Kidney epithelial cell (primary cell): ENCODE measurements at places on chromosomes 7 and 10. TPM values are rescaled to one million over a fixed set of nuclear protein-coding genes. Genes with fewer than 3 reads are reported as not detected.

DNA sequence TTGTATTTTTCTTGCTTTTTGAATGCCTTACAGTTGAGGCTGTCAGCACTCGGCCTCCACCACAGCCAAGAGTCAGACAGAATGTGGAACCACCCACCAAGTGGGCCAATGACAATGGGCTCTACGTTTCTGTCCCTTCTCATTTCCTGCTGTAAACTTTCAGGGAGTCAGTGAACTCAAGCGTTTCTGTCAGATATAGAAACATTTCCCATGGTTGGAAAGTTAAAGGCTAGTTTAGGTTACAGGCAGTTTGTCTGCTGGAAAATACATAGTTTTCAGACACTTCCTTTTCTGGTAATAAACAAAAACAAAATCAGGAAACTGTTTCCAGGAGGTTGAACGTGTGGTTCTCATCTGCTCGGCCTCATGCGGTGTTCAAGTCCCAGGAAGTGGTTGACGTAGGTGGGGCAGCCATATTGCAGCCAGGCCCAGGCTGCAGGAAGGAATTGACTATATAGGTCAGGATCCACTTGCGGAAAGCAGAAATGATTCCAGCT lies 245.1 kb downstream of the CAMK1D start:
- DNase-seq, result no peak

GRCh38 chr7:106447318-106447847 lies 162.6 kb upstream of the NAMPT start:
- DNase-seq, result no peak

- DNase-seq, result no peak
These were observed 100.4 kb downstream of the LMBR1 start for GRCh38 chr7:156792611-156793010.

PNLIPRP3 gene
- total RNA-seq, result not detected in 2 replicates

HOXA5 gene
- total RNA-seq, result 18.8 and 19.1 TPM in 2 replicates

ZNF239 gene
- 7.3 and 8.4 TPM in 2 replicates for total RNA-seq

OR6V1 gene
- not detected in 2 replicates for total RNA-seq

GRCh38 chr7:159022238-159022993 lies 122.3 kb downstream of the VIPR2 start:
- no peak for DNase-seq

CDC14C gene
- total RNA-seq, result not detected in 2 replicates

SLC26A5 gene
- total RNA-seq, result 0.07 TPM in 1 of 2 replicates, not detected in the other

- DNase-seq, result no peak
These were observed 626.2 kb downstream of the SUGCT start for GRCh38 chr7:40760987-40761386.

DNA sequence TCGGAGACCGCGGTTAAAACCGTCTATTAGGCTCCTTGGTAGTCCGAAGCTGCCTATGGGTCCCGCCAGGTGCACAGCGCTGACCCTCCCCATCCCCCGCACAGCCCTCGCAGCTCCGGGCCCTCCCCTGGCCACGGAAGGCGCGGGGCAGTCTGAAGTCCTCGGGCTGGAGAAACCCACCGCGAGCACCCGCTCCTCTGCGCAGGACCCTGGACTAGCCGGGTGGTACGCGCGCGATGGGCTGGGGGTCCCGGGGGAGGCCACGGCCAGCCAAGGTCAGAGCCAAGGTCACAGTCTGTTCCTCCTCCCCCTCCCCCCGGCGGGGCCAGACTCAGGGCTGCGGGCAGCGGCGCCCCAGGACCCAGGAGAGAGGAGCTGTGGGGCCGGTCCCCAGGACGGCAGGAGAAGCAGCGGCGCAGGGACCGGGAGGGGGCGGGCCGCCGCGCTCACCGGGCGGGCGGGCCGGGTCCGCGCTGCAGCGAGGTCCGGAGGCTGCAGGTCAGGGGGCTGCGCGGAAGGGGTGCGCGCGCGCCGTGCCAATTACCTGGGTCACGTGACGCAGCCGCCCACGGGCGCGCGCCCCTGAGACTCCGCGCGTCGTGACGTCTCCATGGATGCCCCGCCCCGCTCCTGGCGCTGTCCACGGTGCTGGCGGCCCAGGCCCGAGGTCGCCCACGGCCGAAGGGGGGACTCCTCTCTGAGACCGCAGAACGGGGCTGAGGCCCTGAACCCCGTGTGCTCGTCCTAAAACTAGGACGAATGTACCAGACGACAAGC lies at the start of gene OGDHL:
Gene OGDHL, minus strand, starts transcription at position 535 of the 777 bp plus-strand sequence. CDS start 3,731 bp downstream, outside the sequence.
- DNase-seq, result no peak

GRCh38 chr10:79494871-79495705 lies 17.2 kb upstream of the EIF5AL1 start:
- DNase-seq, result no peak

PODXL gene
- 152 and 160 TPM in 2 replicates for total RNA-seq

- DNase-seq, result no peak
These were observed 204.5 kb upstream of the CDCA7L start for GRCh38 chr7:22150221-22150620.

DNA sequence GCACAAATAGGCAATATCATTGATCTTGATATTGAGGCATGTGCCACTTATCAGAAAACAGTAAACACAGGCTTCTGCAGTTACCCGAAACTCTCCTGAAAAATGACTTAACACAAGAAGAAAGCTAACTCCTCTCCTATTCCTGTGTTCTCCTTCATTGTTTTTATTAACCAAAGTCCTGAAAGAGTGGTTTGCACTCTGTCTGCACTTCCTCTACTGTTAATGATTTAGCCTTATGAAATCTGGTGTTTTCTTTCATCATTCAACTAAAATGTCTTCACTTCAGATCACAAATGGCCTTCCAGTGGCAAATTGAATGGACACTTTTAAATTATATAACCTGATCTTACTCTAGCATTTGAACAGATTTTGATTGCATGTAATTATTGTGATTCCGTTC lies 630.6 kb upstream of the PHF14 start:
- peak; percentile 2 for DNase-seq

LIPF gene
- total RNA-seq, result not detected in 2 replicates

DNA sequence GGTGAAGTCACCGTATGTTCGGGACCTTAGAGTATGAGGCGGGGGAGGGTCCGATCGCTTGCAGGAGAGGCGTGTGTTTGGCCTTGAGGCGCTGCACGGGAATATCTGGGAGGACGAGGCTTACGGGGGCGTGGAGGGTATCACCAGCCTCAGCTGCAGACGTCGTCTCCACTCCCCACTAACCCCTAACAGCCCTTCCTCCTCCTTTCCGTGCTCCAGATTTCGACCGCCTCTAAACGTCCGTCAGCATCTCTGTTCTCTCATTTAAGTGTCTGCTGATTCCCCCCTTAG lies 23.5 kb upstream of the ZNF12 start:
- DNase-seq, result no peak

DNA sequence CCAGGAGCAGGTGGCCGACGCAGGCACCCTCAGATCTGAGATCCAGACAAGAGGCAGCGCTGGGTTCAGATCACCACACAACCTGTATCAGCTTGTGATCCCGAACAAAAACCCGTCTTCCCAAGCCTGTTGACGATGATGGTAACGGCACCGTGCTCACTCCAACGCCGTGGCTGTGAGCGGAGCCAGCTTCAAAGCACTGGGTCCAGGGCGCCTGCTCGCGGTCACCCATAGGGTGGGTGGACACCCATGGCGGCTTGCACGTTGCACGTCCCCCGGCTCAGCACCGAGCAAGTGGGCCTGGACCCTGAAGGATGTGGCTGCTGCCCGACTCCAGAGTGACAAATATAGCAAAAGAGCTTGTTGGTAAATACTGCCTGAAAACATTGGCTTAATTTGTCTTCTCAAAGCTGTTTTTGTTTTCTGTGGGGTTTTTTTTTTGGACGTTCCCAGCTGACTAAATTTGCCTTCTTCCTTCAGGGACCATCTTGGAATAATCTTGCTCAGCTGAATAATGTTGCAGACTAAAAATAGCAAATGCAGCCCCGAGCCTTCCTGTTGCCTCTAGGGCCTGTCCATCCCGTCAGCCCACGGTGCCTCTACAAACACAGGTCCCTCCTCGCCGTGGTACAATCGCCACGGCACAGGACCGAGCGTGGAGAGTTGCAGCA lies 41.0 kb downstream of the FOXK1 start:
- no peak for DNase-seq

DNA sequence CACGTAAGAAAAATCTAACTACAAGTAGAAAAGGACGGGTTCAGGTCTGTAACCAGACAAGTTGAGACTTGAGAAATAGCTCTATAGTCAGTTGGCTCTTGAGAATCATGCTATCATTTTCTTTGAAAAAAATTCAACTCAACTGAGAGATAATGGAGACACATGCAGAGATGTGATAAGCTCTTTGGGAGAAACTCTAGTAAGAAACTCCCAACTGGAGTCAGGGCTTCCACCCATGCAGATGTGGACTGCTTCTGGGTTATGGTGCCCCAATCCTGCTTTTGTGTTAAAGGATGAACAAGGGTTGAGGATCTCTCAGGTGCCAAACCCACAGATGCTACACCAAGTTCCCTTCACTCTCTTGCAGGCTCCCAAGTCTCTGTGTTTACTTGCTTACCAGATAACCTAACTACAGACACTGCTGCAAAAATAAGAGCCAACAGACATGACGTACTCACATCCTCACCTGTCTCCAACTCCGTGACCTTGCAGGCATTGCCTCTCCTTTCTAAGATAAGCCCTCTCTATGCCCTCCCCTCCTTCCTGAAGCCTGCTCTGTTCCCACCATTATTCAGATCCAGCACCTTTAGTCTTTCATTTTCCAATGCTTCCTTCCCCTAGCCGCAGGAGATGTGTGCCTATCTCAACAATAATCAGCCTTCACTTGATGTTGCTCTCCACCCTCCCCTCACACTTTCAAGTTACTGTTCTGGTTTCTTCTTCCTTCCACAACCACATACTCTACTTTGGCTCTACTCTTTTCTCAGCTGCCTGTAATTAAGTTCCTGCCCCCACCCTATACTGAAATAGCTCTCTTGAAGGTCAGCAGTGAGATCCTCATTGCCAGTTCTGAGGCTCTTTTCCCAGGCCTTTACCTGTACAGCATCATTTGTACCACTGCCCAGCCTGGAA lies 130.0 kb downstream of the ICA1 start:
- no peak for DNase-seq
